ENCODE measurements at places on chromosomes 4 and X.

GRCh38 chr4:178185517-178185916 lies 743.3 kb upstream of the AGA start:
- no peak for DNase-seq

DNA sequence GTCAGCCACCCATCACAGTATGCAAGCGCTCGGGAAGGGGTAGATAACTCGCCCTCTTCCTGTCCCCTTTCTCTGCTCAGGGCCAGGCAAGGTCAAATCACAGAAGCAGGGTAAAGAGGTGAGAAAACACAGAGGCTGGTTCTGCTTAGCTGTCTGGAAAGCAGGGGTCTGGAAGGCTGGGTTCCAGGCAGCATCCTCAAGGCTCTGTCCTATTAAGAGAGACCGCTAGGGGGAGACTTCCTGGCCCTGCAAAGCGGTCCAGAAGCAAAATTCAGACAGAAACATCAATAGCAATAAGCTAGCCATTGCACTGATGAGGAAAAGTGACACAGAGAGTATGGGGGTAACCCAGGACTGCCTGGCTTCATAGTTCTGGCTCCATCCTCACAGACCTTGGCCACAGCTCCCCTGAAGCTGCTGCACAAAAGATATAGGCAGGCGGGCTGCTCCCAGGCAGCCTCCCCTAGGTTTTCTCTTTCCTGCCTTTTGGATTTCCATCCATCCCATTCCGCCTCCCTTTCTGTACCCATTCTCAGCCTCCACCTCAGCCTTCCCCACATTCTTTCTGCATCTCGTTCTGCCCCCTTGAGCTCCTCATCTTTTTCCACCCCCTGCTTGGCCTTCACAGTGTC lies 308.5 kb downstream of the EVC2 start:
- DNase-seq: peak; percentile 32

- DNase-seq: peak; percentile 86
Observed at GRCh38 chr4:111064342-111064993, 441.6 kb upstream of the PITX2 start.

GRCh38 chr4:67460574-67460973 lies 84.7 kb downstream of the CENPC start:
- DNase-seq: no peak

- DNase-seq: peak; percentile 72
Observed at GRCh38 chr4:86924811-86925210, 10.0 kb upstream of the AFF1 start.

GRCh38 chr4:22515145-22515887 lies 550 bp downstream of the ADGRA3 start:
- DNase-seq: peak; percentile 78

DNA sequence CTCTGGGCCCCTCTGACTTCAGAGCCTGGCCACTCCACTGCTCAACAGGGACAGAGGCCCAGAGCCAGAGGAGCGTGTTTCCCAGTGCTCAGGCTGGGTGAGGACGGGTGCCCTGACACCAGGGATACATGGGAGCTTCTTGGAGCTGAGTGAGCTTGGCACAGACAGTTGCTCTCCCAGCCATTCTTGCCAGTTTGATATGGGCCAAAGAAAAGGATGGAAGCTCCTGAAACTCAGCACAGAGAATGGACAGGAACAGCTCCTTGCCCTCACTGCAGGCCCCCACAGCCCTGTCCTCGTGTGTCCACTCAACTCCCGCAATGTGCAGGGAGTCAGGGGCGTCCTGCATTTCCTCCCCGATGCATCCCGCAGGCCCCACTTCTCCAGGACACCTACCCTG lies 38.8 kb downstream of the NSG1 start:
- DNase-seq: no peak

- DNase-seq: no peak
Observed at GRCh38 chr4:8843597-8843996, 28.0 kb downstream of the HMX1 start.

- DNase-seq: peak; percentile 0
Observed at GRCh38 chrX:18099745-18100144, 120.9 kb downstream of the BEND2 start.

DNA sequence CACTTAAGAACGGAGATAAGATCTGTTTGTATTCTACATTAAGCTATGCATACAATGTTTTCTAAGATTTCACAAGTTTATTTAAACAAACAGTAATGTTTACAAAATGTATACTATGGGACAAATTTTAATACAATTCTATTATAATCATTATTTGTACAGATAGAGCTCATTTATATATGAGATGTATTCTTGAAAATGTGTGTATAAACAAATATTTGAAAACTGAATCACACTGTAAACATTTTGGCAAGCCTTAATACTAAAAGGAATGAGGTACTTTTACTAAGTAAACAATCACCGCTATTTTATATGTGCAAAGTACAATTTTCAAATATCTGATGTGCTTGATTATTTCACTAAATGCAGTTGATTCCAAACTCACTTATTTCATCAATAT lies 119.2 kb upstream of the MAB21L2 start:
- no peak for DNase-seq

GRCh38 chr4:168945291-168945690 lies 64.8 kb downstream of the CBR4 start:
- DNase-seq: no peak

Data from epithelial cell of esophagus (primary cell).